Cerebellum (tissue), 4 donors: ENCODE measurements at places on chromosomes 16 and 17.

DNA sequence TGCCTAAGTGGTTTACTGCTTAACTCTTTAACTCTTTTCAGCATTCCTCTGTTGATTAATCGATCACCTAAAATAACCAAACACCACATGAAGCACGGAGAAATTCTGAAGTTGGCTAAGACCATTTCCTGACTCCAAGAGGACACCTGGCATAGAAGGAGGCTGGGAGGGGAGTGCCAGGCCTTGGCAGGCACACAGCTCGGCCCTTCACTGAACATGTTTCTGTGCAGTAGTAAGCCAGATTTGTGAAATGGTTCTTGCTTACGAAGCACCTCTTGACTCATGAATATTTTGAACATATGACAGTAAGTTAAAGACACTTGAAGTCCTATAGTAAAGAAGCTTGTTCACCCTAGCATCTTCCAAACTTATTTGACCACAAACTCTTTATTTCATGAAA lies 82.3 kb downstream of the FOXL1 start:
- DNase-seq = no peak

DNA sequence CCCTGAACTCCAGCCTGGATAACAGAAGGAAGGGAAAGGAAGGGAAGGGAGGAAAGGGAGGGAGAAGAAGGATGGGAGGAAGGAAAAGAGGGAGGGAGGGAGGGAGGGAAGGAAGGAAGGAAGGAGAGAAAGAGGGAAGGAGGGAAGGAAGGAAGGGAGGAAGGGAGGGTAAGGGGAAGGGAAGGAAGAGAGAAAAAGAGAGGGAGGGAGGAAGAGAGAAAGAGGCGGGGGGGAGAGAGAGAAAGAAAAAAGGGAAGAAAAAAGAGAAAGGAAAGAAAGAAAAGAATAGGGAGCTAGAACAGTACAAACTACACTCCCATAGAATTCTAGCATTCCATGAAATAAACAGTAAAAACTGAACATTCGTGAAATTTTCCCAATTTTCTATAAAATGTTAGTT lies 23.1 kb upstream of the TRIM37 start:
- DNase-seq = no peak

GRCh38 chr16:1027501-1027815 lies 45.1 kb upstream of the SSTR5 start:
- no peak for DNase-seq

GRCh38 chr17:82752371-82753200 lies 721 bp downstream of the TBCD start:
- no peak for DNase-seq

GRCh38 chr16:20620003-20620402 lies 43.8 kb upstream of the ACSM2B start:
- DNase-seq = no peak

GRCh38 chr16:70749006-70749678 lies 51.8 kb downstream of the VAC14 start:
- DNase-seq = no peak

GRCh38 chr16:49575346-49576172 lies 202.0 kb downstream of the C16orf78 start:
- DNase-seq = no peak

DNA sequence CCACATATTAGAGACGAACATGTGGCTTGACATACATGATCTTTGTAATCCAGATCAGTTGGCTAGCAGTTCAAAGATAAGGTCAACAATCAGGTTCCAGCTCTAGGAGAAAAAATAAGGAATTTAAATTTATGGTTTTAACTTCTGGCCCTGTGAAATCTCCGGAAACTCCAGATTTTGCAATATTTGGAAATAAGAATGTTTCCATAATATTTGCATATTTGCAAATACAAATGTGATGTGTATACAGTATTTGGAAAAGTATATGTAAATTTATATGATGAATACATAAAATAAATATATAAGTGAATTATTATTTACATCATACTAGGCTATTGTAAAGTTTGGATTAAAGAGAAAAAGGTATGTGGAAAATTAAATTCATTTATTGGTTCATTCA lies 97.1 kb downstream of the KCNJ2 start:
- DNase-seq = no peak

DNA sequence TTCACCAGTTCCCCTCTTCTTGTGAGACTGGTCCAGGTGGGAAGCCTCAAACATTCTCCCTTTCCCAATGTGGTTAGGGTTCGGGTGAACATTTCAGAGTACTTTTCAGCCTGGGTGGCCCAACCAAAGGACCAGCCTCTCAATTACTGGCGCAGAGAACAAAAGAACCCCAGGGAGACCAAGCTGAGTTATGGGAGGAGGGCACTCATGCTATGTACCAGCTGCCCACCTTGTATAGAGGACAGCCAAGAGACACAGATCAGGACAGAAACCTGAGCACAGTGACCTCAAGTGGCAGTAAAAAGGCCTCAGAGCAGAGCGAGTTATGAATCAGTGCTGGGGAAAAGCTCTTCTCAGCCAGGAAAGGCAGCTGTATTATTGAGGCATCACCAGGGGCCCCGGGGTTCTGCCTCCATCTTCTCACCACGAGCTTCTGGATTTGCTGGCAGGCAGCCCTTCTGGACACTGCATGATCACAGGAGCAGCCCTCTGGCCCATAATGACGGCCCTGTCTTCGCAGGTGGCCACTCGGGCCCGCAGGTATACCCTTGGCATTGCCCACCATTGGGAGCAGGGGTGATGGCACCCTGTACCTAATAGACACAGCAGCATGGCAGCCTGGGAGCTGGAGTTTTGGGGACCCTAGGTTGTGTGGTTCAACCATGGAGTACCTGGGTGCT lies 3.8 kb downstream of the G6PC3 start:
- no peak for DNase-seq

- peak; percentile 34 for DNase-seq
These were observed 23.7 kb downstream of the HELZ start for GRCh38 chr17:67221062-67221998.

DNA sequence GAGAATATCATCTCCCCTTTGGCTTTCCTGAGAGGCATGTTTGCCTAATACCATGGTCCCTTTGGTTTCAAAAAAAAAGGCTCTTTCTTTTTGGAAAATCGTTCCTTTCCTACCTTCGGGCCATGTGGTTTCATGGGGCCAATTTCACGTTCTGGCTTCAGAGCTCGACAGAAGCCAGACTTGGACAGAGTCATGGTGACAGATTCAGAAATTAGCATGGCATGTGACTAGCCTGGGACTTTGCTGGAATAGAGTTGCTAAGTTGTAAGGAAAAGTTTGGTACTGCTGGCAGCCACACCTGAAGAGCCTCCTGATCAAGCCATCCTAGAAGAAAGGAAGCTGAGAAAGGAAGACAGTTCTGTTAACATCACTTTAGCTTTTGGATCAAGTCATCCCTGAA lies 2.4 kb upstream of the VWA3A start:
- DNase-seq = no peak

- no peak for DNase-seq
These were observed 114.2 kb downstream of the METRNL start for GRCh38 chr17:83193336-83194185.

DNA sequence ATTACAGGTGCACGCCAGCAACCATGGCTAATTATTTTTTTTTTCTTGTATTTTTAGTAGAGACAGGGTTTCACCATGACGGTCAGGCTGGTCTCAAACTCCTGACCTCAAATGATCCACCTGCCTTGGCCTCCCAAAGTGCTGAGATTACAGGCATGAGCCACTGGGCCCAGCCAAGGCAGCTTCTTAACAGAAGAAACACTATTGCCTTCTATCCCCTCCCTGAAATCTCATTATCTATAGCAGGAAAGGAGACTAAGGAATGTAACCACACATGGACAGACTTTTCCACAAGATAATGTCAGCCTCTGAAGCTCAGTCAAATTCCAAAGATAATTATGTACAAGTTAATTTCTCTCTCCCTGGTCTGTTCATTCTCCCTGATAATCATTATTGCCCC lies 5.7 kb upstream of the ZP2 start:
- DNase-seq = no peak

DNA sequence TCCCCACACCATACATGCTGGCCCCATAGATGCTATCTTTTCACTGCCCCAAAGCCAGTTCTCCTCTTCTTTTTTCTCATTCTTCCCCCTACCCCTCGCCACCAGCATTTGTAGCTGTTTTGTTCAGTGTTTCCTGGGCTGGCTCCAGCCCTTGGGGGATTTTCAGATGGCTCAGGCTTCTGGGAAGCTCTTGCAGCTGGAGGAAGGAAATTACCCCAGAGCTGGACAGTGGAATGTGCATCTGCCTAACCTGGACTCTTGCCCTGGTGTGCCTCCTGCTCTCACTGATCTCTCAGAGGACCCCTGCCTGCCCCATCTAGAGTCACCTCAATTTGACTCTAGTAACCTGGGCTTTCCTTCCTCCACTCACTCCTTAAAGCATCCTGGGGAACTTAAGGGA lies 82.8 kb downstream of the MYH13 start:
- DNase-seq = no peak

DNA sequence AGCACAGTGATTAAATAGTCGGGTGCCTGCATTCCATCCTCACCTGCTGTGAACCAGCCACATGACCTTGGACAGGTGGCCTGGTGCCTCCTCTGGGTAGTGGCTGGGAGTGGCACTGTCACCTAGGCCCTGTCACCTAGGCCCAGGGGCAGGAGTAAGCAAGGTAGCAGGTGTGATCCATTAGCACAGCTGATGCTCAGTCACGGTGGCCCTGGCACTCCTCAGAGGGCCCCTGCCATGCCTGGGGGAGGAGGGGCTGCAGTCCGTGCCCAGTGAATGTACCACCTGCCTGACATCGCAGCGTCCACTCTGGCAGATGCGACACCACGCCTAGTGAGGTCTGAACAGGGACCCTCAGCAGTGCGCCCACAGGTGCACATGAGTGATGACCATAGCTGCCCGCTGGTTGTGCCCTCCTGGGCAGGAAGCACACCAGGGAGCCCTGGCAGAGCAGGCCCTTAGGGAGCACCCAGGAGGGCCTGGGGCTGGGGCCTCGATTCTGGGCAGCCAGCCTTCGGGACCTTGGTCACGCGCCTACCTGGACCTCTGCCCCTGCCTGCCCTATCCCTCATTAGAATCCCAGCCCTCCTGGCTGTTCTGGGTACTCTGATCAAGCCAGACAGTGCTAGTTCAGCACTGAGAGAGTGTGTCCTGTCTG lies 33.1 kb upstream of the CRISPLD2 start:
- peak; percentile 25 for DNase-seq

DNA sequence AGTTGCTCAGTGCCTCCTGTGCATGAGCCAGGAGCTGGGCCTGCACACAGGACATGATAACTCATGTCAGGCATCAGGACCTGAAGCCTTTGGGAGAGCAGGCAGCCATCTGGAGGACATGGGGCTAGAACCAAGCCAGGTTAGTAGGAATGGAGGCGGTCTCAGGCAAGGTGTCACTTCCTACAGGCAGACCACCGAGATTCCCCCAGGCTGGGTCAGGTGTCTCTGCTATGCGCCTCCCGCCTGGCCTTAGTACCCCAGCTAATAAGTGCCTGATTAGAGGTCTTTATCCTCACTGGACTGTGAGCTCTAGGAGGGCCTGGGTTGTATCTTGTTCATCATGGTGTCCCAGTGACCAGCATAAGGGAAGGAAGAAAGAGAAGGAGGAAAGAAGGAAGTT lies 15.6 kb downstream of the SAMD14 start:
- no peak for DNase-seq

- DNase-seq = no peak
These were observed 1.9 kb upstream of the WWOX start for GRCh38 chr16:78097548-78097947.

DNA sequence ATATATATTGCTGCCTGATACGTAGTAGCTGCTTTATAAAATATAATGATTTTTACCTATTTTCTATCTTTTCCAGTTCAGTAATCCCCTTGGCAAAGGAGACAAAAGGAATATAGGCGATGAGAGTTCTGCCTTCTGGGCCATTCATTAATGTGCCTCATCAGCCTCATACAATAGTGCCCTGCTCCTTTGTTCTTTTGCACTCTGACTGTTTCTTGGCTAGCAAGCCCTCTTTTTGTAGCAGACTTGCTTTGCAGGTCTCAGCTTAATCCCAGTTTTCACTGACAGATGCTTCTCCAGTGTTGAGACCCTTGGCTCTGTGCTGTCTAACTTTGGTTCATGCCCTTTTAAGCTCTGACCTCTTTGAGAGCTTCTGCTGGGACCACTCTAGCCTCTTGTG lies 10.4 kb downstream of the HSD17B2 start:
- DNase-seq = no peak

DNA sequence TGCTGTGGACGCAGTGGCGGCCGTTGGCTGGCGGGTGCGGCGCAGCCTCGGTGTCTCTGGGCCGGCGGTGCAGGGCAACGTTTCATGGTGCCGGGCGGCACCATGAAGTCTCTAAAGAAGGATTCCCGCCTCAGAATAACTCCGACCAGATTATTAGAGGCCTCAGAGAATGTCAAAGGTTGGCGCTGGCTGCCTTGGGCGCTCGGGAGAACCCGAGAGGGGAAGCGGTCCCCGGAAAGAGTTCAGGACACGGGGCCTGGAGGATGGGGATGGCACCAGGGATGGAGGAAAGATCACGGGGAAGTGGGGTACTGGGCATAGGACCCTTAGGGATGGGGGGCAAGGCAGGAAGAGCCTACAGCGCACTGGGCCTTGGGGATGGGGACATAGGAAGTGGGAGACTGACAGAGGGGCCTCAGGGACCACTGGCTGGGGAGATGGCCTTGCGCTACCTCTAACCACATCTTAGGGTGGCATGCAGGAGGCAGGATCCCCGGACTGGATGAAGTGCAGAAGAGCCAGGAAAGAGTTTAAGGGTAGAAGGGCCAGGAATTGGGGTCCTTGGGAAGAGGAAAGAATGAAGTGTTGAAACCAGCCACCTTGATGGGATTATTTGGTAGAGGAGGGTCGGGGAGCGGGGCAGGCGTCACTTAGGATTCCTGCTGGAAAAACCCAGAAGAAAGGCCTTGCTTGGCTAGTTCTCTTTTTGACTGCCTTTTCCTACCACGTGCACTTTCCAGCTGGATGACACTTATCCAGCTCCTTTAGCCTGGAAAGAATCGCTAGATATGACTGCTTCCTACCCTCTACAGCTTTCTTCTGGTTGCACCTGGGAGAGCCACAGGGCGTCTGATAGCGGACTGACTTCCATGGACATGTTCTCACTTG lies 578 bp downstream of the MYCBPAP start:
- DNase-seq = no peak
